ENCODE measurements at places on chromosomes 3 and 15.

DNA sequence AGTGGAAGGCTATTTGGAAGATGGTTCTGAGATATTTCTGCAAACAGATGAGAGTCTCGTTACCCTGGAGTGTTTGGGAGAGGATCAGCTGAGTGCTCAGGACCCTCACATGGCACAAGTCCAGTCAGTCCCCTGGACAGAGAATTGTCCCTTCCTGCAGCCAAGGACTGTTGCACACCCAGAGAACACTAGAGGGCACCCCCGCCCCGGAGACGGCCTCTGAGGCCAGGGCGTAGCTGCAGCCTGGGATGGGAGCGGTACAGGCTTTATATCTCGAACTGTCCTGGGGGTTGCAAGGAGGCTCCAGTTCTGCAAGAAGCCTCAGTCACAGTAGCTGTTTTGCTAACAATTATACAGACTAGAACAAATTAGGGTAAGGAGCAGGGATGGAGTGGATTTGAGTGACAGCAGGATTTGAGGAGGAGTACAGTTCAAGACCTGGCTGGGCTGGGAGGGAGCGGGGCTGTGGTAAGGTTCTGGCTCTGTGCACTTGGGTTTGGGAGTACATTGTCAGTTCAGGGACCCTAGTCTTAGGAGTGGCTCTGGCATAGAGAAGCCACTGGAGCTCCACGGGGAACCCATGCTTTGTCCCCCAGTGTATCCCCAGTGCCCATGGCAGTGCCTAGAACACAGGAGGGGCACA, 67.6 kb upstream of the HACD2 start:
- DNase-seq, result peak; percentile 15

DNA sequence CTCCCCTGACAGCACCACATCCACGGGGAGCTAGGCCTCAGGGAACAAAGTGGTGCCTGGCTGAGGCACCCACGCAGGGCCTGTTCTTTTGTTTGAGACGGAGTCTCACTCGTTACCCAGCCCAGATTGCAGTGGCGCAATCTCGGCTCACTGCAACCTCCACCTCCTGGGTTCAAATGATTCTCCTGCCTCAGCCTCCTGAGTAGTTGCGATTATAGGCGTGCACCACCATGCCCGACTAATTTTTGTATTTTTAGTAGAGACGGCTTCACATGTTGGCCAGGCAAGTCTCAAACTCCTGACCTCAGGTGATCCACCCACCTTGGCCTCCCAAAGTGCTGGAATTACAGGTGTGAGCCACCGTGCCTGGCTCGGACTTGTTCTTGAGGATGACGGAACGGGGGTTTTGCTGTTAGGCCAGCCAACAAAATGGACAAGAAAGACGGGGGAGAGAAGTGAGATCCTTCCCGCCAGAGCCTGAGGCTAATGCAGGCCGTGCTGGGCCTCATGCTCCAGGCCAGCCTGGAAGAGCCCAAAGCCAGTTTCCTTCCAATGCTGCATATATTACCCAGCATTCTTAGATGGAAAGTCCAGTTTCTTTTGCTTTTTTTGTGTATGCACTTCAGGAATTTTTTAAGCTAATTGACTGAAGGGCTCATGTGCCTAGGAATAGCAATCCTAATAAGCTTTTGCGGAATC, 28.1 kb upstream of the FURIN start:
- no peak for DNase-seq

DNA sequence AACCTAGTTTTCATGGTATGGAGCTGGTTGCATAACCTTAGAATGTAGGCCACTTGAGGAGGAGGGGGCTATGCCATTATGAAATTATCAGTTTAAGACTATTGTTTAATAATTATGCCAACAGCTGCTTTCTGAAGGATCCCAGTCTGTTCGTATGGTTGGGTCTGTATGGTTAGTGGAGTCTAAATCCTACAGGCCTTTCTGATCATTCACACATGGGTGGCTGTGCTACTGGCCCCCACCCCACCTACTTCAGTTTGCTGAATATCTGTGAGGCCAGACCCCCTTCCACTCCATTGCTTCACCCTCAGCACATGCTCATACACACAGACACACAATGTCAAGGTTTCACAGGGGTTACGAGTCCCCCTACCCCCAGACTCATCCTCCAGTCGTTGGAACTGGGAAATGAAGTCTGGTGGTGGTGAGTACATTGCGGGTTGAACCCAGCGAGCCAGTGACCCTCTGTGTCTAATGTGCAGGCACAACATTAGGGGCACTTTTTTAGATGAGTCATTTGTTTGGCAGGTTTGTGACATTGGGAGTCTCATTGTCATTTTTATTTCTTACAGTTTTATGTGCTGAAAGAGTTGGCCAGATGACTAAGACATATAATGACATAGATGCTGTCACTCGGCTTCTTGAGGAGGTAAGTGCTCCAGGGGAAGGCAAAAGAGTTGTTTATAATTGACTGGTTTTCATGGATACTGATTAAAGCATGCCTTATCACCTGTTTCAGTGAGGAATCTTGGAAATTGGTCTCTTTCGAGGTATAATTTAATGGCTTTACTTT, 85.3 kb downstream of the TRAK1 start:
- no peak for DNase-seq

DNA sequence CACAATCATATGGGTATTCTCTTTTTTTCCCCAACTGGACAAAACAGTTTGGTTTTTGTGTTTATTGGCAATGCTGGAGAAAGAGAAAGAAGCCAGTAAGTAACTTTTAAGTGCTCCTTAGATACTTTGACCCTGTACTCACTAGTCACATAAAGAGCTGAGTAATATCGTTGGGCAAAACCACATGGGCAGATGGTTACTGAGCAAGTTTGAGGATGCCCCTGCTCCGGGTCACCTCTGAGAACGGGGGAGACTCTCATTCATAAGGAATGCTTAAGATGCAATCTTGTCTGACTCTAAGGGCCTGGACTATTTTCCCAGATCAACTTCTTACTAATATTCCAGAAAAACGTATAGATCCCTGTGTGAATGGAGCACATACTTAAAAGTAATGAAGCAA, 106.4 kb upstream of the SLC2A2 start:
- no peak for DNase-seq

DNA sequence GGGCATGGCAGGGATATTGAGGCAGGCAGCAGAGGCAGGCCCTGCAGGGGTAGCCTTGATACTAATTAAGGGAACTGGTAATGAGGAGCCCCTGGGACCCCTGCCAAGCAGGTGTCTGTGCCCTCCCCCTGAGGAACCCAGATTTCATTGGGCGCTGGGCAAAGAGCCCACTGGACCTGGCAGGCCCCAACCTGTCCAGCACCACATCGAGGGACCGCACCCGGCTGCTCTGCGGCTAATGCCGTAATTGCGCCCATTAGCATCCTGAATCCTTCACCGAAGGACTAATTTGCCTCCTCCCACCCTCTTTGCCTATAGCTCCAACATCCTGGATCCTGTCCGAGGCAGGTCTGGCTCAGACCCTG, 13.7 kb upstream of the SEMA3B start:
- DNase-seq, result no peak

DNA sequence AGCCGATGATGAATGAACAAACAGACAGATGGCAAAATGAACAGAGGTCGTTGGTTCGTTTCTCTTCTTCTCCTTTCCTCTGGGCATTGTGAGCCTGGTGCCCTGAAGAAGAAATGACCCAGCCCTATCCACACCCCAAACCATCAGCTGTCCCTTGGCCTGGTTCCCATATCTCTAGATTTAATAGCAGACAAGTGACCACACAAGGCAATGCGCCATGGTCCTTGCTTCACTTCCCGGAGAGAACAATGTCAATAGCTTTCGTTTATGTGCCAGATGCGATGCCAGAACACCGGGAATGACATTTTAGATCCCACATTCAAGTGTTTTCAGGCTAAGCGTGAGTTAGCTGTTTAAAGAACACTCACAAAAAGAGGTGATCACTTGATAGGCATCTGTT, 17.7 kb downstream of the POC1A start:
- DNase-seq, result no peak

GRCh38 chr3:151724576-151725562, 8.9 kb upstream of the AADACL2 start:
- DNase-seq, result no peak

DNA sequence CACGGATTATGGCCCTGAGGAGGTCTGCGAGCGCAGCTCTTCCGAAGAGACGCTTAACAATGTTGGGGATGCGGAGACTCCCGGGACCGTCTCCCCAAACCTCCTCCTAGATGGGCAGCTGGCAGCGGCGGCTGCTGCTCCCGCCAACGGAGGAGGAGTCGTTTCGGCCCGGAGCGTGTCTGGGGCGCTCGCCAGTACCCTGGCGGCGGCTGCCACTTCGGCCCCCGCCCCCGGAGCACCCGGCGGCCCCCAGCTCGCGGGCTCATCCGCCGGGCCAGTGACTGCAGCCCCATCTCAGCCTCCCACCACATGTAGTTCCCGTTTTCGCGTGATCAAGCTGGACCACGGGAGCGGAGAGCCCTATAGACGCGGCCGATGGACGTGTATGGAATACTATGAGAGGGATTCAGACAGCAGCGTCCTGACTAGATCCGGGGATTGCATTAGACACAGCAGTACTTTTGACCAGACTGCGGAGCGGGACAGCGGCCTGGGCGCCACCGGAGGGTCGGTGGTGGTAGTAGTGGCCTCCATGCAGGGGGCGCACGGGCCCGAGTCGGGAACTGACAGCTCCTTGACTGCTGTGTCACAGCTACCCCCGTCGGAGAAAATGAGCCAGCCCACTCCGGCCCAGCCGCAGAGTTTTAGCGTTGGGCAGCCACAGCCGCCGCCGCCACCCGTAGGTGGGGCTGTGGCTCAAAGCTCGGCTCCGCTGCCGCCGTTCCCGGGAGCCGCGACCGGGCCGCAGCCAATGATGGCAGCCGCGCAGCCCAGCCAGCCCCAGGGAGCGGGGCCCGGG, 1.6 kb downstream of the TSC22D2 start:
- DNase-seq, result peak; percentile 73

DNA sequence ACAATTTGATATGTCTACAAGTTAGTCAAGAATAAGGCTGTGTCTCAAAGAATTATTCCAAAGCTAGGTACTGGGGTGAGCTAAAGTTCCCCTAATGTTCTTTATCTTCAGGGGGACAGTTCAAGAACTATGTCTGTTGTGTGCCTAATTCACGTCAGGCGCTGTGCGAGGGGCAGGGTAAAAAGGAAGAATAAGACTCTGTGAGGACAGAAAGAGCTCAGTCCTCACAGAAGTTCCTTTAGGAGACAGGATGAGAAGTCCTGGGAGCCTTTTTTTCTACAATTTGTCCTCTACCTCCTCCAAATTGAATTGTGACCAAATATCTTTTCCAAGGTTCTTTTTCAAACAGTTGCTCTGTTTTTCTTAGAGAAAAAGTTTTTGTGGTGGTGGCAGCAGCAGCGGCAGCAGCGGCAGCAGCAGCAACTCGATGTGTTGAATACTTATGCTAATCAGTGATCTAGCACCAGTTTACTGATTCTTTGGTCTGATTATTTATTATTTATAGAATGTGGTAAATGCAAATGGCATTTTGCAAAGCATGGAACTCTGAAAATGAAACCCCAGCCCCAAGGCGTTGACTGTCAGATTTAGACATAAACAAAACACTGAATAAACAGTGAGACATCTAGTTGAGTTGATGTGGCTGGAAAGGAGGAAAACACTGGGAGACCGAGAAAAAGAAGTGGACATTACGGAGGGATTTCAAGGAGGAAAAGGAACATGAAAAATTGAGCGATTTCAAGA, 88.6 kb downstream of the GTPBP8 start:
- DNase-seq, result no peak

- no peak for DNase-seq
Measured at GRCh38 chr15:74212494-74212893, 9.9 kb upstream of the STRA6 start.

- no peak for DNase-seq
Measured at GRCh38 chr15:67358812-67359211, 104.2 kb downstream of the IQCH start.

GRCh38 chr3:16884748-16885592, at the start of gene PLCL2:
Gene PLCL2 (plus strand): TSS chr3:16884955. CDS start chr3:16885040, 85 bp downstream.
- DNase-seq, result peak; percentile 80

- no peak for DNase-seq
Measured at GRCh38 chr3:142003291-142003690, 126.8 kb downstream of the ATP1B3 start.

GRCh38 chr15:56207092-56207491, 36.6 kb downstream of the RFX7 start:
- peak; percentile 22 for DNase-seq
